ENCODE measurements at places on chromosomes 16 and 17. TPM values are rescaled to one million over a fixed set of nuclear protein-coding genes. Genes with fewer than 3 reads are reported as not detected.
A peak's percentile ranks its signal among the peaks of the same experiment; 100 is the strongest.

DNA sequence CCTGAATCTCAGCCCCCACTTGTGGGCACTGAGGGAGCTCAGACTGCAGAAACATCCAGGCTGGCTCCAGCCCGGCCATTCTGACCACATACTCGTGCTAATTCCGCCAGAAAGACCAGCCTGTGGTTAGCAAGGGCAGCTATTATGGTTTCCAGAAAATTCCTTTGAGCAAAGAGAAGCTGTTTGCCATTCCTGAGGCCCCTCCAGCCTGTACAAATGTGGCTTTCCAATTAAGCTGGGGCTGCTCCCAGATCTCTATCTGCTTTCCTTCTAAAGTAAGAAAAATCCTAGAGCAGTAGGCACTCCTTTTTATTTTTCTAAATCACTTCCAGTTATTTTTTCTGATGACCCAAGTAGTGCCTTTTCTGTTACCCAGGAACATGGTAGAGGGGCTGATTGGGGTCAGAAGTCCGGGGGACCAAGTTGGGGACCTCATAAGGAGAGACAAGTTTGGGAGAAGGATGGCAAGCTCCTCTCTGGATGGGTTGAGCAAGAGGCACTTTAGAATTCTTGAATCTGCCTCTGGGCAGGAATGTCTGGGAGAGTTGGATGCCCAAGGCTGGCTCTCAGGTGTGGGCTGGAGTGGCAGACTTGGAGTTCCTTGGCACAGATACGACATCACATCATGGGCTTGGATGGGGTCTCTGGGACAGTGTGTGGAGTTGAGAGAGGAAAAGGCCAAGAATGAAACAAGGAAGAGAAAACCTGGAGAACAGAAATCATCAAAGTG, 83.3 kb upstream of the TNRC6C start:
- H3K4me1 ChIP-seq, result no peaks in the 10 kb centered on the region
- no peak overlapping the region for H3K4me3 ChIP-seq
- H3K36me3 ChIP-seq, result no peaks in the 10 kb centered on the region
- H3K27me3 ChIP-seq, result no peaks in the 10 kb centered on the region
- no peak for DNase-seq

GRCh38 chr16:79869304-79870015, 268.9 kb upstream of the MAF start:
- no peak overlapping the region for H3K4me3 ChIP-seq
- DNase-seq, result no peak
- no peaks in the 10 kb centered on the region for H3K27me3 ChIP-seq
- no peaks in the 10 kb centered on the region for H3K4me1 ChIP-seq

DNA sequence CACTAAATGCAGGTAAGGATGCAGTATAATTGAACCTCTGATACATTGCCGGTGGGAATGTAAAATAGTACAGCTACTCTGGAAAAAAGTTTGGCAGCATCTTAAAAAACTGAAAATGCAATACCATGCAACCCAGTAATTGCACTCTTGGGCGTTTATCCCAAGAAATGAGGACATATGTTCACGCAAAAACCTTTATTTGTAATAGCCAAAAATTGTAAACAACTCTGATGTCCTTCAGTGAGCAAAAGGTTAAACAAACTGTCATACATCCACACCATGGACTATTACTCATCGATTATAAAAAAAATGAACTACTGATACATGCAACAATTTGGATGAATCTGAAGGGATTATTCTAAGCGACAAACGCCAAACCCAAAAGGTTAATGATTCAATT, 16.9 kb downstream of the SYNRG start:
- H3K27ac ChIP-seq, result no peak overlapping the region
- H3K4me3 ChIP-seq, result no peak overlapping the region
- H3K4me1 ChIP-seq, result peaks cover 26% of the 10 kb centered on the region
- peaks cover 86% of the 10 kb centered on the region for H3K36me3 ChIP-seq

DNA sequence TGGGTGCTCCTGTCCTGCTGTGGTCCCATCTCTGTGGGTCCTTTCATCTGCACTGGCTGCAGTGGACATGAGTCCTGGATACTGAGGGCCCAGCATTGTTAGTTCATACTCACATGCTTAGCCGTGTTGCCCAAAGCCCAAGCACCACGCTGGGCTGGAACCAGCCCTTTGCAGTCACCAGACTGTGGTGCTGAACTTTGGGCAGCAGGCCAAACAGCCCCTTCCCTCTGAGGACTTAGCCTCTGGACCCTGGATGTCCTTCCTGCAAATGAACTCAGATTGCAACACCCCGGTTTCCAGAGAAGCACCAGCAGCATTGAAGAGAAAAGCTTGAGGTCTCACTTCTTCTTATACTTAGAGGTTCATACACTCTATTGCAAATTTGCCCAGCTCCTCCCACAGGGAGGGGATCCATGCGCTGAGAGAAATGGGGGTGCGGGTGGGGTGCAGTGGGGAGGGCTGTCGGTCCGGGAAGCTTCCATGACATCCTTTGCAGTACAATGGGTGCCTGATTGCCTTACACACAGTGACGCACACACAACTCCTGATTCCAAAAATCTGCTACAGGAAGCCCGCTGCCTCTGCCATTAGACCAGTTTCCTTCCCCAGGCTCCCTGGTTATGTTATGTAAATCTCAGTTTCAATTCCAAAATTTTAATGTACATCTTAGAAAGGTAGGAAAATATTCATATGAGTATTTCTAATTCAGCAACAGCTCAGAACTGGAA, 65.8 kb downstream of the RGS9 start:
- no peak overlapping the region for H3K27ac ChIP-seq
- H3K36me3 ChIP-seq, result no peaks in the 10 kb centered on the region
- H3K27me3 ChIP-seq, result no peaks in the 10 kb centered on the region
- H3K4me1 ChIP-seq, result no peaks in the 10 kb centered on the region
- H3K4me3 ChIP-seq, result no peak overlapping the region
- DNase-seq, result no peak

GRCh38 chr17:17120701-17121100, 78.4 kb downstream of the MPRIP start:
- no peak for DNase-seq
- no peaks in the 10 kb centered on the region for H3K36me3 ChIP-seq
- H3K27me3 ChIP-seq, result no peaks in the 10 kb centered on the region
- peaks cover 12% of the 10 kb centered on the region for H3K4me1 ChIP-seq

DNA sequence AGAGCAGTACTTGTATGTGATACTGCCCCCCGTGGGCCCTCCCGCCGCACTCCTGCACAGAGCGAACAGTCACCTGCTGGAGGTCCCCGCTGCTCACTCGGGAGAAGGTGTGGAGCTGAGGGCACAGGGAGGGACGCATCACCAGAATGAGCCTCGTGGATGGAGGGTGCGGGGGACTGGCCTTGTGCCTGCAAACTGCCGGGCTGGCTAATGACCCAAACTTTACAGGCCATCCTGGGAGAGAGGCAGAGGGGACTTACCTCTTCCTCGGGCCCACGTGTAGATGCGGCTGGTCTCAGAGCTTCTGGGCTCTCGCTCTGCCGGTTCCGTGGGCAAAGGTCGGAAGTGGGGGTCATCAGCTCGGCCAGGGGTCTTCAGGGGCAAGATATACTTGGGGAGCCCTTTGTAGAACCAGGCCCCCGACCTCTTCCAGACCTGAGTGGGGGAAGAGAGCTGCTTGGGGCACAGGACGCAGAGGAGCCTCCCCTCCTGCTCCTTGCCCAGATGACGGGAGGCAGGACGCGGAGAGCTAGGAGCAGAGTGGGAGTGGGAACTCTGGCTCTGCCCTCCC, 65.5 kb upstream of the DOC2B start:
- H3K27ac ChIP-seq, result no peak overlapping the region
- peak; percentile 8 for DNase-seq
- H3K36me3 ChIP-seq, result no peaks in the 10 kb centered on the region
- no peaks in the 10 kb centered on the region for H3K27me3 ChIP-seq
- no peak overlapping the region for H3K4me3 ChIP-seq
- H3K4me1 ChIP-seq, result no peaks in the 10 kb centered on the region

Gene HOXB7
- total RNA-seq, result not detected

Gene CACNA1H
- total RNA-seq, result 2.6 TPM

- no peaks in the 10 kb centered on the region for H3K4me1 ChIP-seq
- H3K27ac ChIP-seq, result no peak overlapping the region
- H3K27me3 ChIP-seq, result no peaks in the 10 kb centered on the region
Observed at GRCh38 chr16:13906168-13907089, 13.5 kb upstream of the ERCC4 start.

- H3K27ac ChIP-seq, result no peak overlapping the region
- H3K4me1 ChIP-seq, result peaks cover 9% of the 10 kb centered on the region
- no peaks in the 10 kb centered on the region for H3K36me3 ChIP-seq
- no peak overlapping the region for H3K4me3 ChIP-seq
- DNase-seq, result no peak
Observed at GRCh38 chr17:80981062-80981902, 10.4 kb upstream of the CHMP6 start.

DNA sequence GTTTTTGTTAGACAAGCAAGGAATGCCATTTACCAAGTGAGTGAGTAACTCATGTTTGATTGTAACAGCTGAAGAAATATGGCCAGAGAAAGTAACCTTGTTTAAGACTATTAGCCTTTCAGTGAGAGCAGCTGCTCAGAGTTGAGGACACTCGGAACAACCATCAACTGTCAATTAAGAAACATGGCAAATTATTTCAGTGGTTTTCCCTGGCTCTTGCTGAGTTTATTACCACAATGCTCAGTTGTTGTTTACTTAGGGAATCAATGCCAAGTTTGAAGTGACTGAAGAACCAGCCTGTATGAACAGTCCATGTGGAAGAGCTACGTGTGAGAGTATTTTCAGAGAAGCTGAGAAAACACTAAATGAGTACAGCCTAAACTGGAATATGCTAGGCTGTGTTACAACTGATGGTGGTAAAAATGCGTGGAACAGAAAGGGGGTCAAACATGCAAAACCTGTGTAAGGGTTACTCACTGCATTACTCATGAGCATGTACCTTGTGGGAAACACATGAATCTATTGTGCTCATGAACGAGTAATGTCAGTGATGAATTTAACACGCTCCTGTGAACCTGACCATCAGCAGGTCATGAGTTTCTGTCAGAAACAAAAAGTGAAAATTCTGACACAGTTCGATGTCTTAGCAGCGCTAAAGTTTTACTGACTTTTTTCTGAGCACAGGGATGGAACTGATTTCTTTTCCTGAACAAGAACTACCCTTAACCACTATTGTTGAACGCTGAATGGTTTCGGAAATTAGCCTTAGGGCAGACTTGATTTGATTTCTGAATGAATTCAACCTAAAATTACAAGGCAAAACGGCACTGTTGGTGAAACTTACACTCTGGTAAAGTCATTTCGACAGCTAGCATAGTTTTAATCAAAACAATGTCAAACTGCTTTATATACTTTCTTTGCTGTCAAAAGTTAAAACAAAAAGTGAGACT, 33.5 kb downstream of the GNA13 start:
- no peak overlapping the region for H3K4me3 ChIP-seq
- H3K36me3 ChIP-seq, result no peaks in the 10 kb centered on the region
- H3K27me3 ChIP-seq, result no peaks in the 10 kb centered on the region

Data from heart left ventricle (tissue), 16 donors.